ENCODE measurements at places on chromosomes 16 and 17. TPM values are rescaled to one million over a fixed set of nuclear protein-coding genes. Genes with fewer than 3 reads are reported as not detected.

The HCRT gene
- total RNA-seq, result not detected

DNA sequence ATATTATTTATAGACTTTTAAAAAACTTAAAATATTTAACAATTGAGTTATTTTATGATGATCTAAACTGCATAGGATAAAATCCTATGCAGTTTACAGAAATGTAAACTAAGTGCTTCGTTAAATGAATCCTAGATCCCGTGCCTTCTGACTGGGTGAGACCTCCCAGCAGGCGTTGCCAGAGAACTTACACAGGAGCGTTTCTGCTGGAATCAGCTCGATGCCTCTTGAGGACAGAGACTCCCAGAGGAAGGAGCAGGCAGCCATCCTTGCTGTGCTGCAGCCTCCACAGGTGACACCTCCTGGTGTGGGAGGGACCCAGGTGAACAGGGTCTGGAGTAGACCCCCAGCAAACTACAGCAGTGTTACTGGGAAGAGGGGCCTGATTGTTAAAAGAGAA is 160.4 kb downstream of the WWOX start:
- H3K4me3 ChIP-seq, result no peak overlapping the region
- no peak overlapping the region for H3K27ac ChIP-seq
- no peaks in the 10 kb centered on the region for H3K27me3 ChIP-seq
- DNase-seq, result no peak
- no peaks in the 10 kb centered on the region for H3K4me1 ChIP-seq

DNA sequence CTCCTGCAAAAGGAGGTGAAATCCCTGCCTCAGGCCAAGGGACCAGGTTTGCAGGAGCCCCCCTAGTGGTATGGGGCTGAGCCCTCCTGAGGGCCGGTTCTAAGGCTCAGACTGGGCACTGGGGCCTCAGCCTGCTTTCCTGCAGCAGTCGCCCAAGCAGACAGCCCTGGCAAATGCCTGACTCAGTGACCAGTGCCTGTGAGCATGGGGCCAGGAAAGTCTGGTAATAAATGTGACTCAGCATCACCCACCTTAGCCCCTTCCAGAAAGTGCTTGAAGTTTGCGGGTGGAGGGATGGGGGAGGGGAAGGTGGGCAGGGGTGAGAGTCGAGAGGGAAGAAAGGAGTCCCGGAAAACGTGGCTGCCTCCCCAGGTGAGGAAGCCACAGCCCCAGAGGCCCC is 2.1 kb downstream of the MC1R start:
- no peaks in the 10 kb centered on the region for H3K36me3 ChIP-seq
- no peak for DNase-seq
- H3K27ac ChIP-seq, result no peak overlapping the region
- H3K4me3 ChIP-seq, result no peak overlapping the region

GRCh38 chr17:36072431-36073121 is 8.5 kb downstream of the CCL18 start:
- no peak overlapping the region for H3K27ac ChIP-seq
- no peak overlapping the region for H3K4me3 ChIP-seq
- no peaks in the 10 kb centered on the region for H3K4me1 ChIP-seq
- DNase-seq, result peak; percentile 49

DNA sequence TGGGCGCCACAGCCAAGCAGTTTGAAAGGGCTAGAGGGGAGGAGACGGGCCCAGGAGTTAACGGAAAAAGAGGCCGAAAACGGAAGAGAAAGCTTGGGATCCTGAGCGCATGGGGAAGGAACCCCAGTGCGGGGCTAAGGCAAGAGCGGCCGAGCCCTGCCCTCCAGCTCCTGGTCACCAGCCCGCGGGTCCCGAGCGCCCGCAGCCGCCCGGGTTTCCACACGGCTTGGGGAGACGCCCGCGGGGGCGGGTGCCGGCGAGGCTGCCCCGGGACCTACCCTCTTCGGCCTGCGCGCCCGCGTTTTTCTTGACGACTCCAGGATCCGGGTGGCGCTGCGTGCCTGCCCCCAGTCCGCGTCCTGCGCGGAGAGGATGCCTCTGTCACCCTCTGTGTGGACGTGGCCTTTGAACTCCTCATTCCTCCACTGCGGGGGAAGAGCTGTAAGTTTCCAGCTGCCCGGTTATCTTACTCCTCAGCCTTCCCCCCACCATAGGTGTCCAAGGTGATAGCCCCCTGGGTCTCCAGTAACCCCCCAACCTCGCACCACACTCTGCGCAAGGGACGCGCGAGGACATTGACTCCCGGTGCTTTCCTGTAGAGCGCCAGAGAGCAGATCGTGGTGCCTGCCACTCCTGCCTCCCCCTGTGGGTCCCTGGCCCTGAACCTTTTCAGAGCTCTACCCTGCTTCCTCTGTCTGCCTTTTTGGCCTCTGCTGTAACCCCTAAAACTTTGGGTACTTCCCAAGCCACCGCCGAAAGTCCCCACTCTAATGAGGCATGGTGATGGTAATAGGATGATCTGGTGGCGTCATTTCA is 1.7 kb upstream of the CDH11 start:
- no peaks in the 10 kb centered on the region for H3K27me3 ChIP-seq
- H3K36me3 ChIP-seq, result no peaks in the 10 kb centered on the region
- DNase-seq, result no peak
- no peak overlapping the region for H3K27ac ChIP-seq
- H3K4me3 ChIP-seq, result no peak overlapping the region

The EFCAB5 gene
- total RNA-seq, result under 0.01 TPM

DNA sequence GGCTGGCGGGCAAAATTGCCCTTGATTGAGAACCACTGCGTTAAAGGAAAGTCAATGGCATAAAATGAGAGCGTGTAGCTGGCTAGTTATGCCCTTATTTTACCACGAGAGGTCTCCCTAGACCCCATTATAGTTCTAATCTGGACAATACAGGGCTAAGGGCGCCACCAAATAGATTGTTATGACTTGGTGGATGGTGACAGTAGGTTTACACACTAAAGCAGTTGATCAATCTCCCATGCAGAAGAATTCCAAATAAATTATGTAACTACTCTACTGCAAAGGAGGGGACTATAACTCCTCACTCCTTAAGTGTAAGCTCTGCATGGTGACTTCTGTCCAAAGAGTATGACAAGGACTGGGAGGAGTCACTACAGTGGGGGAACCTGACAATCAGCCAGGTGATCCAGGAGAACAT is 20.4 kb upstream of the YPEL2 start:
- H3K36me3 ChIP-seq, result no peaks in the 10 kb centered on the region
- H3K4me3 ChIP-seq, result no peak overlapping the region
- H3K4me1 ChIP-seq, result no peaks in the 10 kb centered on the region
- H3K27ac ChIP-seq, result no peak overlapping the region
- DNase-seq, result peak; percentile 64
- H3K27me3 ChIP-seq, result no peaks in the 10 kb centered on the region

DNA sequence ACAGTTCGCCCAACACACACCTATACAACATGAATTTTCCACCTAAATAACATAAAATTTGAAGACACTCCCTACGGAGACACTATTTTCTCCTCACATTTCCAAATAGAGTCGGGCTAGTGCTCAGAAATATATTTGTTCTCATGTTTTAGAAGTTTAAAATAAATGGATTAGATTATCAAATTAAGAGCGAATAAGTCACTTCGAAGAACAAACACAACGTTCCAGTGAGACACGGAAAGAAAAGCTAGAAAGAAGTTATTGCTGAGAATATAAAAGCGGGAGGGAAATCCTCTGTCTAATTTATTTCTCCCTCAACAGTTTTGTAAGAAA is 2.0 kb upstream of the HS3ST3B1 start:
- DNase-seq, result no peak
- no peaks in the 10 kb centered on the region for H3K27me3 ChIP-seq
- no peak overlapping the region for H3K27ac ChIP-seq
- no peaks in the 10 kb centered on the region for H3K36me3 ChIP-seq
- peaks cover 66% of the 10 kb centered on the region for H3K4me1 ChIP-seq

The MT3 gene
- total RNA-seq, result not detected

The NOG gene
- total RNA-seq, result 3.0 TPM

DNA sequence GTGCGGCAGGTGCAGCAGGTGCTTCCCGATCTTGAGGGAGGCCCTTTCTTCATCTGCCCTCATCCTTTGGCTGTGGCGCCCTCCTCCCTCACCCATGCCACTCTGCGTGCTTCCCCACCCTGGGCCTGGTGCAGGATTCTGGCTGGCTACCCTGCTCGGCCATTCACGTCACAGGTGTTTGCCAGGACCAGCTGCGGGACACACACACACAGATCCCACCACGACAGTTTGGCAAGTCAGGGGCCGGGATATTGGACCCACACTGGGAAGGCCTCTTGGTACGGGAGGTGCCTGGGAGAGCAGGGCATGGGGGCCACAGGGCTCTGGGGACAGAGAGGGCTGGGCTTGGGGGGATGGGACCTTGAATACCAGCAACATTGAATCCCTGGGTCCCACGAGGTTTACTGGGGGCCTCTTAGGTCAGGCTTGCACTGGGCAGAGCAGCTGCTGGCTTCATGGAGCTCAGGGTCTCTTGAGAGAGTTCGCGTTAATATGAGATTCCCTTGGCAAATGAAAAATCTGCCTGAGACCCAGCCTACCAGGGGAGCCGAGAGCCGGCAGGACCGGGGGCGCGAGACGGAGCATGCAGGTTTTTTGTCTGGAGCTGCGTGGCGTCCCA is 15.1 kb downstream of the ADCY7 start:
- H3K27ac ChIP-seq, result no peak overlapping the region

GRCh38 chr17:66548659-66549310 is 246.4 kb downstream of the PRKCA start:
- no peak overlapping the region for H3K27ac ChIP-seq
- H3K27me3 ChIP-seq, result no peaks in the 10 kb centered on the region
- DNase-seq, result no peak

DNA sequence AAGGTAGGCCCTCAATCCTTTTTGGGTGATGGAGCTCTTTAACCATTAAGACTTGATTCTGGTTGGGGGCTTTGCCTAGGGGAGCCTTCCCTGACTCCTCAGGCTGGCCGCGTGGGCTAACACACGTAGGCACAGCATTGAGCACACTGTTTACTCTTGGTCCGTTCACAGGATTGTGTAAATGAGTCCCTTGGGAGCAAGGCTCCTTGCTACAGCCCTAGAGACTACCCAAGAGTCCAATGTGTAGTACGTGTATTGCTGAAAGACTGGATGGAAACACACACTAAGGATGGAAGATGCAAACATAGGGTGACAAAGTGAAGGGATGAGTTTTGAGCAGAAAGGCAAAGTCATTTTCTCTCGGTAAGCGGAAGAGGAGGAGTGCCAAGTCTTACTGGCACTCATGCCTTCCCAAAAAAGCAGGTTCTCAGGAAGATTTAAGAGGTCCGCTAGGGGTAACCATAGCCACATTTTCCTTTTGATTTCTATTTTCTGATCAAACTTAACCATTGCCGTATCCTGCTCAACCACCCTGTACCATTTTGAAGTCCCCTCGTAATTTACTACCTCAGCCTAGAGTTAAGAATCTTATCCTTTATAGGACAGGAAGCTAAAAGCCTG is 911 bp upstream of the ITGA2B start:
- H3K36me3 ChIP-seq, result no peaks in the 10 kb centered on the region
- no peak for DNase-seq
- no peak overlapping the region for H3K4me3 ChIP-seq
- H3K27ac ChIP-seq, result no peak overlapping the region
- peaks cover 7% of the 10 kb centered on the region for H3K4me1 ChIP-seq

DNA sequence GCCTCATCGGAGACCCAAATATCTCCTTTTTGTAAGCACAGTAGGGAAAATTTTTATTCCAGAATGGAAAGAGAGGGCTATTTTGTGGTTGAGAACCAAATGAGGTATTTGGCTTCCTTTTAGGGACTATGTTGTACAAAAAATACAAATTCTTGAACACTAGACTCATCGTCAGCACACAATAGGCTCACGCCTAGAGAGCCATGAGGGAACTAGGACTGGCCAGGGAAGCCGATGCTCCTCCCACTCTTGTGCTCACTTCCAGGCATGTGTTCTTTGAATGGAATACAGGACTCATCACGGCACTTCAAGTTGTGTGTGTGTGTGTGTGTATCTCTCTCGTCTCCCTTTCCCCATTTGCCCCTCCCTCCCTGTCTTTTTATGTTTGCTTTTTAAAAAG is 17.8 kb upstream of the BLMH start:
- no peak overlapping the region for H3K27ac ChIP-seq
- no peaks in the 10 kb centered on the region for H3K36me3 ChIP-seq
- DNase-seq, result no peak
- H3K4me1 ChIP-seq, result no peaks in the 10 kb centered on the region
- no peak overlapping the region for H3K4me3 ChIP-seq

The TRPV3 gene
- not detected for total RNA-seq

DNA sequence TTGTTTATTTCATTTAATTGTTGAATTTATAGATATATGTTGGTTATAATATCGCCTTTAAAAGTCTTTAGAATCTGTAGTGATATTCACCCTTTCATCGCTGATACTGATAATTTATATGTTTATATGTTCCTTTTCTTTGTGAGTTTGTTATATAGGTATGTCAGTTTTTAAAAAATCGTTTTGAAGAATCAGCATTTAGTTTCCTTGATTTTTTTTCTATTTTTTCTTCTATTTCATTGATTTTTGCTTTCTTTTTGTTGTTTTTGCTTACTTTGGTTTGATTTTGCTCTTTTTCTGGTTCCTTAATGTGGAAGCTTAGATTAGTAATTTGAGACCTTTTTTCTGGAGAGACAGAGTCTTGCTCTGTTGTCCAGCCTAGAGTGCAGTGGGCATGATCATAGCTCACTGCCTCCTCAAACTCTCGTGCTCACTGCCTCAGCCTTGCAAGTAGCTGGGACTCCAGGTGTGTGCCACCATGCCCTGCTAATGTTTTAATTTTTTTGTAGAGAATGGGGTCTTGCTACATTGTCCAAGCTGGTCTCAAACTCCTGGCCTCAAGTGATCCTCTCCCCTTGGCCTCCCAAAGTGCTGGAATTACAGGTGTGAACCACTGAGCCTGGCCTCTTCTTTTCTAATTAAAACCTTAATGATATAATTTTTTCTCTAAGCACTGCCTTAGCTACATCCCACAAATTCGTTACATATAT is 7.5 kb downstream of the IST1 start:
- H3K4me1 ChIP-seq, result peaks cover 46% of the 10 kb centered on the region
- no peaks in the 10 kb centered on the region for H3K27me3 ChIP-seq
- no peak overlapping the region for H3K4me3 ChIP-seq
- DNase-seq, result no peak

The QPRT gene
- 28.0 TPM for total RNA-seq

DNA sequence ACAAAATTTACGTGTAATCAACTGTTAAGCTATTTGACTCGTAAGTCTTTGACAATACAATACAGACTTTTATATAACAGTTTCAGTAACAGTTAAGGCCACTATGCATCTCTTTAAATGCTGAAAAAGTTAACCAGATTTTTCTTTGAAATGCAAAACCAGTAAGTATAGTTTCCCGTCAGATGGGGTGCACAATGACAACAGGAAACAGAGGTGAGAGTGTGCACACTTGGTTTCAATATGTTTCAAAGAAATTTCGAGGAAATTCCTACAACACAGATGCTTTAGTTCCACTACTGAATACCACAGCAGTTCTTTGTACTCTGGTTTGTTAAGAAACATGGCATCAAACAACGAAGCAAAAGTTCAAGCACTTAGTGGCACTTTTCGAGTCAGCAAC is 48.4 kb downstream of the RNF157 start:
- H3K4me1 ChIP-seq, result peaks cover 9% of the 10 kb centered on the region
- DNase-seq, result no peak
- no peaks in the 10 kb centered on the region for H3K27me3 ChIP-seq
- H3K36me3 ChIP-seq, result no peaks in the 10 kb centered on the region
